Activated CD4-positive, alpha-beta T cell treated with anti-CD3 and anti-CD28 coated beads, Interleukin-2, amount 10 ng/mL, durations not matched to agents 24 days and 14 days (primary cell): ENCODE measurements at places on chromosomes 1 and 21. TPM values are rescaled to one million over a fixed set of nuclear protein-coding genes. Genes with fewer than 3 reads are reported as not detected.

- H3K4me1 ChIP-seq = no peaks in the 10 kb centered on the region
- H3K27me3 ChIP-seq = peaks cover 4% of the 10 kb centered on the region
- H3K36me3 ChIP-seq = no peaks in the 10 kb centered on the region
- no peak for DNase-seq
- H3K4me3 ChIP-seq = no peak overlapping the region
- no peak overlapping the region for H3K27ac ChIP-seq
Observed at GRCh38 chr1:186659890-186660341, 20.3 kb downstream of the PTGS2 start.

DNA sequence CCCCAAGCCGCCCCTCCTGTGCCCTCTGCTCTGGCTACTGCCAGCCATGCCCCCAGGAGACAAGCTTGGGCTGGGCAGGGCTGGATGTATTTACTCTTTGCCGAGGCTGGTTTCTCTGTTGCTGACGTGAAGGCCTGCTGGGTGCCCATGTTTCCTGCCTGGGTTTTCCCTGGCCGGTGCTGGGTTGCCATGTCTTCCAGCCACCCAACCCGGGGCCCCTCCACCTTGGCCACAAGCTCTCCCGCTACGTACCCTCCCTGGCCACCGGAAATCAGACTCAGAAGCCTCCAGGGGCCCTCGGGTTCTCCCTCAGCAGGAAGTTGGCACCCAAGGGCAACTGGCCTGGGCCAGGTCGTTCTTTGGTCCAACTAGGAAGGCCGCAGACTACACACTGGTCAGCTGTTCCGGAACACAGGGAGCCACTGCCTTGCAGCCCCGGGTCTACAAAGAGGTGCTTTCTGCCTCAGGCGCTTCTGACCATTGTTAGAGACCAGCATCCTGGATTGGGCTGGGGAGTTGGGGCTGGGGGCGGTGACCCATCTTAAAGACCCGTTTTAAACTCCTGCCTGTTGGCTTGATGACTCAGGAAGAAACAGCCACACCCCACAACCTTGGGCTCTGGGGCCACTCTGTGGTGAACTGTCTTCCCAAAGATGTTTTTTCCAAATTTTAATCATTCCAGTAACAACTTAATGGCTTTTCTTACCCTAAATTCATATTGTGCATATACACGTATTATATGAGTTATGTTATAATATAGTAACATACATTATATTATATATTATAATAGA lies 71.2 kb upstream of the RUNX3 start:
- H3K27me3 ChIP-seq = no peaks in the 10 kb centered on the region
- H3K4me1 ChIP-seq = peaks cover 59% of the 10 kb centered on the region
- peak overlapping the region; percentile 15 for H3K4me3 ChIP-seq
- no peak for DNase-seq

DNA sequence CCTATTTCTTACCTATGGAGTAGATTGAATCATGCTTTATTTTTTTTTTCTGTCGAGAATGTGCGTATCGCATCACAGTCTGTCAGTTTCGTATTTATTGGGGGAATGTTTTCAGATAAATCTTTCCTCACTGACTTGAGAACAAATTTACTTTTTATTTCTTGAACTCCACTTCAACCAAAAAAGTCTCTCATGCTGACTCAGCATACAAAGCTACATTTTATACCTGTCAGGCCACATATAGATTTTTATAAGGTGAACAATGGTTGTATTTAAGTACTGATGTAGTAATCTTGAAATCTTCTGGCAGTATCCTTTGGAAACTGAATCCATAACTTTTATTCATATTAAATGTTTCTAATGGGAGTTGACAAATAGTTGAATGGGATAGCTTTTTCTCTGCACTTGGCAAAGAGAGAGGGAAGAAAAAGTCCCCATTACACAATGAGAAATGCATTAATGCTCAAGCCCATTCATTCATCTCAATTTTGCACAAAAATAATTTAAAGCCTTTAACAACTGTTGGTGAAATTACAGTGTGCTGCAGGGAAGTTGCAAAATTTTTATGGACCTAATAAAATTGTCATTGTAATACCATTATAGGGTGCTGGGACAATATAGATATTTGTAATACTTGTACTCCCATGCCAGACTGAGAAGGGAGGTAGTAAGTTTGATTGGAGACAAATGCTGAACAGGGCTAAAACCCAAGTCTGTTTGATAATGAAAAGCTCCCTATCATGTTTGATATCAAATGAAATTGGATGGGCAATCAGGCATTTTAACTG lies 367.6 kb downstream of the HLX start:
- no peaks in the 10 kb centered on the region for H3K36me3 ChIP-seq
- no peak overlapping the region for H3K27ac ChIP-seq
- no peak overlapping the region for H3K4me3 ChIP-seq
- no peaks in the 10 kb centered on the region for H3K27me3 ChIP-seq

DNA sequence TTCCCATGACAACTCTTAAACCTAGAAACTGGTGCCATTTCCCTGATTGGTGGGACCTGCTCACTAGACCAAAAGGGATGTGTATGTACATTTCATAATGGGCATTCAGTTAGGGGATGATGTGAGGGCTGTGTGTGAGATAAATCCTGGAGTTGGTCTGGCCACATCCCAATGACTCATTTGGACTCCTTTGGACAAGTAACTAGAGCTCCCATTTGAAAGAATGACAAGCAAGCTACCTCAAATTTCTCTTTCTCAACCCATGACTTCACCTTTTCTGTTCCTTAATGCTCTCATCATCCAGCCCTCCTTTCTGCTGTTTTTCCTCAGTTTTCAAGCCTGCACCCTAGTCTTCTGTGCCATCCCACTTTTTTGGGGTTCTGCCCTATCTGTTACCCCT lies 27.9 kb downstream of the EBNA1BP2 start:
- H3K36me3 ChIP-seq = no peaks in the 10 kb centered on the region
- no peaks in the 10 kb centered on the region for H3K4me1 ChIP-seq
- H3K4me3 ChIP-seq = no peak overlapping the region
- H3K27me3 ChIP-seq = peaks cover 56% of the 10 kb centered on the region
- no peak for DNase-seq

DNA sequence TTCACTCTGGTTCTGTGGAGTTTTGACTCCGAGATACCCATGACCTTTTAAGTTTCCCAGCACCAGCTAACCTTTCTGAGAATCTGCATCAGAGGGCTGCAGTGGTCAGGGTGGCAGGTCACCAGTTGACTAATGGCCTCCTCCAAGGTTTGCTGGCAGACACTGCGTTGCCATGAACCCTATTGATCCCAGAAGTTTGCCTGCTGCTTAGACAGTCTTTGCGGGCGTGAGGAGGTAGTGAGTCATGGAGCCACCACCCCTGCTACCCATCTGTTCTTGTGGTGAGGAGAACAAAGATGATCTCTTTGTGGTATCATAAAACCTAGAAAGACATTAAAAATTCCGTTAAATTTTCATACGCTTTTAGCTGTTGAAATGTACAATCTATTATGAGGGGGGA lies 180.4 kb downstream of the FGGY start:
- H3K4me1 ChIP-seq = peaks cover 19% of the 10 kb centered on the region
- peak; percentile 79 for DNase-seq
- H3K27me3 ChIP-seq = no peaks in the 10 kb centered on the region
- peak overlapping the region; percentile 75 for H3K27ac ChIP-seq

DNA sequence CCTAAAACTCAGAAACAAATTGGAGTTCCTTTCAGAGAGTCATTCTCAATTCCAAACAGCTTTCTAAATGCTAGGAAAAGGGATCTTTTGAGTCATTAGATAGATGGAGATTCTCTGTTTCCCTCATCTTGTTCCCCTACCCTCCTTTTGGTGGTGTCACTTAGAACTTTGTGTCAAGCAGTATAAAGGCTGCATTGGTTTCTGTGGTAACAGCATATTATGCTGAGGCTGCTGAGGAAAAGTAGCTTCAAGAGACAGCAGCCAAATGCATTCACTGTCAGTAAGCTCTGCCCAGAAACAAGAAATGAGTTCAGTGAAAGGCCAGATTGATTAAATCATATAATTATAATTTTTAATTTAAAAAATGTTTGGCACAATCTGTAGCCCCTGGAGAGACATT lies 144.1 kb downstream of the LRRC40 start:
- no peaks in the 10 kb centered on the region for H3K36me3 ChIP-seq
- no peak for DNase-seq
- no peaks in the 10 kb centered on the region for H3K4me1 ChIP-seq
- H3K27me3 ChIP-seq = peaks cover 2% of the 10 kb centered on the region
- no peak overlapping the region for H3K27ac ChIP-seq
- no peak overlapping the region for H3K4me3 ChIP-seq

GRCh38 chr1:93598396-93598795 lies 83.2 kb downstream of the BCAR3 start:
- peaks cover 34% of the 10 kb centered on the region for H3K27me3 ChIP-seq
- H3K4me1 ChIP-seq = no peaks in the 10 kb centered on the region
- no peak overlapping the region for H3K27ac ChIP-seq

DNA sequence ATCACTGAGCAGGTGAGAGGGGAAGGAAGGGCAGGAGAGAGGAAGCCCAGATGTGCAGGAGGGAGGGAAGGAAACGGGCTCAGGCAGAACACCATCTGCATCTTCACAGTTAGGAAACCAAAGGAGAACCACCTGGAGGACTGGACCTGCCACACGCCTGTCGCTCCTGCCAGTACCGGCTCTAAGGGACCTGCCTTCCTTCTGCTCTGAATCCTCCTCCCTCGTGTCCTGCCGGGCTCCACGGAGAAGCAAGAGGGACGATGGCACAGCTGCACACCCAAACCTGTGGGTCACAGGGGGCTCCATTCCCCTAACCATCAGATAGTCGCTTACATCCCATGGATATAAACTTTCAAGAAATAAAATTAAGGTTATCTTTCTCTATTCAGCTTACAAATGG lies 56.1 kb downstream of the TOR1AIP2 start:
- DNase-seq = no peak
- H3K4me3 ChIP-seq = no peak overlapping the region
- H3K4me1 ChIP-seq = no peaks in the 10 kb centered on the region
- no peak overlapping the region for H3K27ac ChIP-seq

DNA sequence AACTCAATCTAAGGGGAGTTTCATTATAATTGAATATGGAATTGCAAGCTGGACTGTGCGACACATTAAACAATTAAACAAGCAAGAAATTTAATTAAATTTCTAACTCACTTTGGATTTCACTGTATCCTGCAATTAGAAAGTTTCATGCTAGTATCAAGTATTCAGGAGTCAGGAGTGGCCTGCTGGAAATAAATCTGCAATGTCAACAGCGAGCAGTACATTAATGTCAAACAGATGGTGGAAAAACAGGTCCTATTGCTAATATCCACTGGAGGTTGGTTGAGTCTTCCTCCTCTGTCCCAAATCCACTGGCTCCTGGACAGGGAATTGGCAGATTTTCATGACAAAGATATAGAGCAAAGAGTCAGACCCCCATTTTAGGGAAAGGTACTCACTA lies 237.1 kb downstream of the VAV3 start:
- no peak for DNase-seq
- no peaks in the 10 kb centered on the region for H3K4me1 ChIP-seq
- H3K27ac ChIP-seq = no peak overlapping the region
- no peak overlapping the region for H3K4me3 ChIP-seq

DNA sequence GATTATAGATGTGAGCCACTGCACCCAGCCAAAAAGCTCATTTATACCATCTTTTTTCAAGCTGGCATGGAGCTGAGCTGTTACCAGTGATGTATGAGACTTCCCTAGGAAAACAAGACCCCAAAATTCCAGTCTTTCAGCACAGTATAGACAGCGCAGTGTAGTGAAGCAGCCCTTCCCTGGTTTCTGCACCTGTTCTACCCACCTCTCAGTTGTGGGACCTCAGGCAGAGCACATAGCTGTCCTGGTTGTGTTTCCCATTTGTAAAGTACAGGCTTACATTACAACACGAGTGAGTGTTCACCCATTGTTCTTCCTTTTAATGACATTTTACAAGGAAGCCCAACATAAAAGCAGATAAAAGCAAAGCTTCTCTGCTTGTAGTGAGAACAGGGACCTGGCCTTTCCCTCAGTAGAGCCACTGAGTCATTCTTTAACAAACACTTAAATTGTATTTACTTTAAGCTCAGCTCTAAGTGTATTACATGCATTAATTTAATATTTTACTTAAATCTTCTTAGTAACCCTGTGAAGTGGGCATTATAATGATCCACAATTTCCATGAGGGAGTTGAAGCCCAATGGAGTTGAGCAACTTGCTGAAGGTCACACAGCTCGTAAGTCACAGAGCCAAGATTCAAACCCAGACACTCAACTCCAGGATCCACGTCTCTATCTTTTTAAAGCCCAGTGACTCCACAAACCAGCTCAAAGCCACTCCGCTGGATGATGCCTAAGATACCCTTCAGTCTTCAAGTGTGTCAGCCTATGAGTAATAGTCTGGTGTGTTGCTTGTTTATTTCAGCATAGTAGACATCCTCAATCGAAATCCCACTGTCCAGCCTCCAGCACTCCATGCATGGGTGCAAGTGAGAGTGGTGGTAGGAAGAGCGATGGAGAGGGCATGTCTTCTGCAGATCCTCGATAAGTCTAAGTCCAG lies 40.5 kb upstream of the CAPZB start:
- no peaks in the 10 kb centered on the region for H3K27me3 ChIP-seq
- no peaks in the 10 kb centered on the region for H3K4me1 ChIP-seq
- no peaks in the 10 kb centered on the region for H3K36me3 ChIP-seq

- DNase-seq = no peak
- H3K27me3 ChIP-seq = peaks cover 9% of the 10 kb centered on the region
- no peak overlapping the region for H3K27ac ChIP-seq
- no peak overlapping the region for H3K4me3 ChIP-seq
- H3K36me3 ChIP-seq = no peaks in the 10 kb centered on the region
Observed at GRCh38 chr1:211548321-211549091, 30.5 kb downstream of the SLC30A1 start.

GRCh38 chr1:220274251-220274855 lies 2.1 kb upstream of the RAB3GAP2 start:
- no peak for DNase-seq
- H3K27ac ChIP-seq = no peak overlapping the region
- no peaks in the 10 kb centered on the region for H3K36me3 ChIP-seq
- H3K27me3 ChIP-seq = peaks cover 23% of the 10 kb centered on the region
- H3K4me3 ChIP-seq = no peak overlapping the region

DNA sequence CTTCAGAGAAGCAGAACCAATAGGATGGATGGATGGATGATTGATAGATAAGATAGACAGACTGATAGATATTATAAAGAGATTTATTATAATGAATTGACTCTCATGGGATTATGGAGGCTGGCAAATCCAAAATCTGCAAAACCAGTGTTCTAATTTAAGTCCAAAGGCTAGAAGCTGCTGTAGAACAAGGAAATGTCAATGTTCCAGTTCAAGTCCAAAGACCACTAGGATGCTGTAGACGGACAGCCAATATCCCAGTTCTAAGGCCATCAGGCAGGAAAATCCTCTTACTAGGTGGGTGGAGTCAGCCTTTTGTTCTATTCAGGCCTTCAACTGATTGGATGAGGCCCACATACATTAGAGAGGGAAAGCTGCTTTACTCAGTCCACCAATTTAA lies 4.1 kb upstream of the SLC44A3 start:
- peaks cover 53% of the 10 kb centered on the region for H3K27me3 ChIP-seq
- H3K4me1 ChIP-seq = peaks cover 2% of the 10 kb centered on the region
- no peak overlapping the region for H3K4me3 ChIP-seq
- H3K27ac ChIP-seq = no peak overlapping the region
- H3K36me3 ChIP-seq = no peaks in the 10 kb centered on the region
- DNase-seq = no peak

- no peaks in the 10 kb centered on the region for H3K4me1 ChIP-seq
- H3K27me3 ChIP-seq = peaks cover 20% of the 10 kb centered on the region
- no peak for DNase-seq
- H3K36me3 ChIP-seq = no peaks in the 10 kb centered on the region
- no peak overlapping the region for H3K27ac ChIP-seq
Observed at GRCh38 chr1:64564891-64565290, 95.0 kb downstream of the CACHD1 start.

KCNQ4 gene
- total RNA-seq = 1.4 and 1.5 TPM in 2 replicates

C8A gene
- not detected in 2 replicates for total RNA-seq

CCDC185 gene
- not detected in 2 replicates for total RNA-seq

NOS1AP gene
- total RNA-seq = 0.17 TPM in 1 of 2 replicates, not detected in the other

NVL gene
- total RNA-seq = 41.4 and 52.4 TPM in 2 replicates

KLF17 gene
- total RNA-seq = not detected in 2 replicates
